ENCODE measurements at places on chromosomes 3 and 15.

DNA sequence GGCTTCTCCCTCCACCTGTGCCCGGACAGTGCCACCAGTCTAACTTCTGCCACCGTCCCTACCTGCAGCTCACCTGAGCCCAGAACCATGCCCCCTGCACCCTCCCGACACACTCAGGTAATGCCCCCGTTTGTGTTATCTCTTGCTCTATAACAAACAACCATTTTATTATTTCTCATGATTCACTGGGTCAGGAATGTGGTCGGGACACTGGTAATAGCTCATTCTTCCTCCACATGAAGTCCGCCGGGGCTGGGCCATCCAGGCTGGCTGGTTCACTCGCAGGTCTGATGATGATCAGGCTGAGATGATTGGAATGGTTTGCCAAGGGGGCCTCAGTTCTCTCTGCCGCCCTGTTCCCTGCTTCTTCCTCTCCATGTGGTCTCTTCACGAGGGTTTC lies 20.3 kb upstream of the NR2E3 start:
- no peak for DNase-seq
- H3K4me1 ChIP-seq = no peaks in the 10 kb centered on the region
- H3K27me3 ChIP-seq = peaks cover 21% of the 10 kb centered on the region
- no peaks in the 10 kb centered on the region for H3K36me3 ChIP-seq
- no peak overlapping the region for H3K4me3 ChIP-seq

DNA sequence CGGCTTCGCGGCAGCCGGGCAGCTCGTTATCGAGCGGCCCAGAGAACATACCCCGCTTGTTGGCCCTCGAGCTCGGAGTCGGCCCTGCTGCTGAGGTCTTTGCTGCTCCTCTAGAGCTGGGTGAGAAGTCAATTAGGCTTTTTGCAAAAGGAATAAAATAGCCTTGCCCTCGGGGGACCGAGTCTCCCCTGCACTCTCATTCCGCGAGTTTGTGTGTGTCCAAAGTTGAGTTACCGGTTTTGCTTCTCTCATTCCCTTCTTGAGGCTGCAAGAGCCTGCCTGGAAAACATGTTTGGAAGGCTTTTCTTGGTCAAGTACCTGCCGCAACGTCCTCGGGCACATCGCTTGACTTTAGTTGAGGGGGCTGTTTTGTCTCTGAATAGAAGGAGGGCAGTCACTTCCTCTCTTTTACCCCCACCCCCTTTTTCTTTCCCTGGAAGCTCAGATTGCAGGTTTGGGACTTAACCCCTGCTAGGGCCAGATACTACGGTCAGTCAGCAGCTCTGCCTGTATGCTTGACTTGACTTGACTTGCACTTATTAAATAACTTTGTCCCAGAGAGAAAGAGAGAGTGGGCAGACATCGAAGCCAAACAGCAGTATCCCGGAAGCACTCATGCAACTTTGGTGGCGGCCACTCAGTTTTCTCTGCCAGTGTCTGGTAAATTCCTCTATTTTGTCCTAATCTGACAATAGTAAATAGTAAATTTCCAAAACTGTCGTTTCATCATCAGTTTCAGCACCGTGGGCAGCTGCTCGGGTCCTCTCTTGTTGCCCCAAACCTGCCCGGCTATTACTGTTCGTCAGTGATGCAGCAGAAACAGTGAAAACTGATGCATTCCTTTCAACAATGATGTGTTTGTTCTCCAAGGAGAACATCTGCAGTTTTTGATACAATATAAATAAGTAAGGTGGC lies 609 bp downstream of the RNF13 start:
- no peak for DNase-seq
- no peaks in the 10 kb centered on the region for H3K27me3 ChIP-seq
- H3K36me3 ChIP-seq = peaks cover 4% of the 10 kb centered on the region

DNA sequence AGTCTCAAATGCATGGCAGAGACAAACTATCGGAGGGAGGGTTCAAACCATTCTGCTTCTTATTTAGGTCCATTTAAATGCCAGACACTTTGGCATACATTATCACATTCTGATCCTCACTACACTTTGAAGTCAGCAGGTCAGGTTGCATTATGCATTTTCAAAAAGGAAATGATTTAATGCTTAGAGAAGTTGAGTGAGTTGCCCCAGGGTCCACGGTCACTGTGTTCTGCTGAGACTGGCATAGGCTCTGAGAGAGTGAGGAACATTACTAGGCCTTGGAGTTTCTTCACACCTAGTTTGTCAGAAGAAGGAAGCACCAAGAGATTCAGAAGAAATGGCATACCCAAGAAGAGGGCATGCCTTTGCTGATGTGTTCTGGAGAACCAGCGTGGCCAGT lies 46.3 kb upstream of the ACAN start:
- H3K4me3 ChIP-seq = no peak overlapping the region
- H3K4me1 ChIP-seq = peaks cover 4% of the 10 kb centered on the region
- H3K27me3 ChIP-seq = peaks cover 21% of the 10 kb centered on the region

GRCh38 chr3:10932596-10932995 lies 60.0 kb upstream of the SLC6A1 start:
- no peaks in the 10 kb centered on the region for H3K4me1 ChIP-seq
- peaks cover 12% of the 10 kb centered on the region for H3K27me3 ChIP-seq
- H3K27ac ChIP-seq = no peak overlapping the region
- DNase-seq = no peak

DNA sequence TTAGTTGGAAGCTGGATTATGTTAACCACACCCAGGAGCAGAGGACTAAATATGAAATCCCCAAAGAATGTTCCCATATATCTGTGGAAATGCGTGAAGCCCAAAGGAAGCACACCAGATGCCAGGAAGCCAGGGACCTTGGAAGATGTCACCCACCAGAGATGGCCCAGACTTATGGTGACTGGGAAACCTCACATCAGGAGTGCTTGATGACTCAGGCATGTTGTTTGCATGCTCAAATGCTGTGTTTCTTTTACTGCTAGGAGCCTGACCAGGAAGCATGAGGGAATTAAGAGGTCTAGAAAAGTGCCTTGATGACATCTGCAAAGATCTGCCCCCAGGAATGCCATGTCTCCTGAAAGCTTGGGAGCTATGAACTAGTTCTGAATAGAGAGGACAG lies 109.0 kb upstream of the SLC2A2 start:
- no peak overlapping the region for H3K4me3 ChIP-seq
- no peaks in the 10 kb centered on the region for H3K4me1 ChIP-seq

GRCh38 chr3:179265092-179265491 lies 14.2 kb upstream of the KCNMB3 start:
- H3K4me1 ChIP-seq = peaks cover 44% of the 10 kb centered on the region
- no peak for DNase-seq
- no peak overlapping the region for H3K27ac ChIP-seq
- no peaks in the 10 kb centered on the region for H3K36me3 ChIP-seq
- peak overlapping the region; percentile 14 for H3K4me3 ChIP-seq

DNA sequence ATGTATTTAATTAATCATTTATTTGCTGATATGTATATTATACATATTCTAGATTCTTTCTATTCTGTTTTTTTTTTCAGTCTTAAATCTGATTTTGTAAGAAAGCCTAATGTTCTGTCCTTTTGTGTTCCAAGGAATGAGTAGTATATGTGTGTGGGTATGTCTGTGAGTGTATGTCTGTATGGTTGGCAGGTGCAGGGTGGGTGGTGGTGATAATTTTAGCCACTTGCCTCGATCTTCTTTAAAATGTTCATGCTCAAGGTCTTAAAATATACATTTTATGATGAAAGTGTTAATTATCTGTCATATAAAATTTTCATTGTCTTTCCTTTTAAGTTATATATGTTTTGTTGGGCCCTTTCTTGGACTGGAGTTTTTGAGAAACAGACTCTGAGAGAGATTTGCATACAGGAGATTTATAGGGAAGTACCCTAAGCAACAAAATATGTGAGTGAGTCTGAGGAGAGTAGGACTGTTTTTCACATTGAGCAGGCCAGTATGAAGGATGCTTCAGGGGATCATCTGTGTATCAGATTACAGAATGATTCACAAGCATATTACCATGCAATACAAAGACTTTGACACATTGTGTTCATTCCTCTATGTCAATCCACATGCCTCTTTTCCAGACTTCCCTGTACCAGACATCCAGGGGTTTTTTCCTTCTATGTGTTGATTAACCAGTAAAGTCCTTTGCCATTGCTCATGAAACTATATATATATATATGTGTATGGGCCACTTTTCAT lies 211.0 kb upstream of the DPPA4 start:
- no peaks in the 10 kb centered on the region for H3K36me3 ChIP-seq
- H3K27me3 ChIP-seq = no peaks in the 10 kb centered on the region
- no peak overlapping the region for H3K4me3 ChIP-seq
- no peaks in the 10 kb centered on the region for H3K4me1 ChIP-seq
- no peak for DNase-seq

DNA sequence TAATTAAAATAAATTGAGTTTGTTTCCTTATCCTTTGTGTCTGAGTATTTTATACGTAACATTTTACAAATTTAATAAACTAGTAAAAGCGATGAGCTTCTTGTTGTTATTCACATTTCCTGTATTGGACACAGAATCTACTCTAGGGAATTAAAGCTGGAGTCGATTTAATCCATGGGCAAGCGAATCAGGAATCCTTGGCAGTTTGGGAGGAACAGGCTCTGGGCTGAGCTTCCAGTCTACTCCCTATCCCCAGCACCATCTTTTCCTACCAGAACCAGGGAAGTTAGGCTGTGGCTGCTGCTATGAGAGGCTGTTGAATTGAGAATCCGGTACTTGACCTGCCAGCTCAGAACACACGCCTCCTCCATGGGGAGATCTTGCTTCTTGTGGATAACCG lies 437.3 kb upstream of the TPM1 start:
- H3K27ac ChIP-seq = no peak overlapping the region
- peaks cover 21% of the 10 kb centered on the region for H3K27me3 ChIP-seq
- no peaks in the 10 kb centered on the region for H3K36me3 ChIP-seq
- no peak for DNase-seq

DNA sequence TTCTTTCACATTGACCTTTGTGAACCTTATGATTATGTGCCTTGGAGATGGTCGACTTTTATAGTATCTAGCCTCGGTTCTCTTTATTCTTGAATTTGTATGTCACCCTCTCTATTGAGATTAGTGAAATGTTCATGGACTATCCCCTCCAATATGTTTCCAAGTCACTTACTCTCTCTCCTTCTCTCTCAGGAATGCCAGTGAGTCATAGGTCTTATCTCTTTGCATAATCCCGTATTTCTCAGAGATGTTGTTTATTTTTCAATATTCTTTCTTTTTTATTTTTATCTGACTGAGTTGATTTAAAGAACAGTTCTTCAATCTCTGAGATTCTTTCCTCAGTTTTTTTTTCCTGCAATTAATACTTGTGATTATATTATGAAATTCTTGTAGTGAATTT lies 411.6 kb upstream of the CADM2 start:
- no peak overlapping the region for H3K27ac ChIP-seq
- no peaks in the 10 kb centered on the region for H3K27me3 ChIP-seq
- no peaks in the 10 kb centered on the region for H3K4me1 ChIP-seq
- no peak for DNase-seq
- no peaks in the 10 kb centered on the region for H3K36me3 ChIP-seq
- no peak overlapping the region for H3K4me3 ChIP-seq

Data from naive B cell (primary cell).